Cerebellar nuclear complex (tissue), 1 donor: ENCODE measurements at places on chromosomes 7 and 10.

DNA sequence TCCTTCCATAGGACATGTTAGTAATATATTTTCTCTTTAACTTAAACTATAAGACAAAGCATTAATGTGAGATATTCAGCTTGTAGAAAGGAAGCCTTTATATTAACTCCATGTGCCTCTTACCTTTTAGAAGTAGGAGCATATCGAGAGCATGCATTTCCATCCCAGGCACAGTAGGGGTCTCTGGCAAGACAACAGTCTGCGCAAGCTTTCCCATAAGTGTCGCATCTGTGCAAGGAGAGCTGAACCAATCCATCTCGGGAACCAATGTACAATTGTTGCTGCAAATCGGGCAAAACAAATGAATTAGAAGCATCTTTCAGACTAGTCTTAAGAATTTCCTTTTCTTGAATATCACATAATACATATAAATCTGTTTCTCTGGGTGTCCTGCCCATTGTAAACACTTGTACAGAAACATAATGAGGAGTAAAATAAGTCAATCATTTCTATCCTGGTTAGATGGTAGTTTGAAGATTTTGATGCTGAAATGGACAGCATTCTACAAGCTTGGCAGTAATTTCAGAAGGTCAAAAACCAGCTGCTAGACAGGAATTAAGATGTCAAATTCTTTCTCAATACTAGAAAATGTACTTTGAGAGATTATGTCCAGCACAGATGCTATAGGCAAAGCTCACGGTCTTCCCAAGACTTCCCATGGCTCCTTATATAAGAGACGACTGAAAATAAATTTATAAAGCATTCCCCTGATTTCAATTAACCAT, 171.8 kb downstream of the SEMA3D start:
- DNase-seq: no peak

DNA sequence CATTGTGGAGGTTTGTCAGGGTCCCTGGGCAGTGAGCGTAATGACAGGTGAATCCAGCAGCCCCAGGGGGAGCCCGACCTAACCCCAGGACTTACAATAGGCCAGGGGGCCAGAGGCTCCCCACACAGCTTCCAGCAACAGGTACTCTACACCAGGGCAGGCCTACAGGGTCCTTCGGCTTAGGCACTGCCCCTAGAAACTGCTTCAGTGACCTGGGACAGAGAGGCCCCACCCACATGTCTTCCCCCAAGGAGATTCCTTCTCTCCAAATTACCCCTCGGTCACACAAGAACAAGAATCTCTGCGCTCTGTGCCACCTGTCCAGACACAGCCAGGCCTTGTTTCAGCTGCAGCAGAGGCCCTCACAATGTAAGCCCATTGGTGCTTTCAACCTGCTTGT, 24.4 kb downstream of the SKIDA1 start:
- DNase-seq: no peak

DNA sequence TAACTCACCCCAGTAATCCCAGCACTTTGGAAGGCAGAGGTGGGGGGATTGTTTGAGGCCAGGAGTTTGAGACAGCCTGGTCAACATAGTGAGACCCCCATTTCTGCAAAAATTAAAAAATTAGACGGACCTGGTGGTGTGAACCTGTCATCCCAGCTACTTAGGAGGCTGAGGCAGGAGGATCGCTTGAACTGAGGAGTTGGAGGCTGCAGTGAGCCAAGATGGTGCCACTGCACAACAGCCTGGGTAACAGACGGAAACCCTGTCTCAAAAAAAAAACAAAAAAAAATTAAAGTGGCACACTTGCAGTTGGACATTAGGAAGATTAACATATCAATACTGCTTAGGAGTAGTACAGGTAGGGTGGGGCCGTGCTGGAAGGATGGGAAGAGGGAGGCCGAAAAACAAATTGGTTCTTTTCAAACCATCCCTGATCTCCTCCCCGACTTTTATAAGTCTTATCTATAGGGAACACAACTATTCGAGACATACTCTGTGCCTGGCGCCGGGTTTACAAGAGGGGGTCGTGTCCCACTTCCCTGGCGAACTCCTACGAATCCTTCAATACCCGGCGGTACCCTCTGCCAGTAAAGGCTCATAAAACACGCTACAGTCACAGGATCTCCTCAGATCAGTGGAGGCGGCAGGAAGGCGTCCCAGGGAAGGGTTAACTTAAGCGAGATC, 628 bp downstream of the TAF6 start:
- DNase-seq: no peak

DNA sequence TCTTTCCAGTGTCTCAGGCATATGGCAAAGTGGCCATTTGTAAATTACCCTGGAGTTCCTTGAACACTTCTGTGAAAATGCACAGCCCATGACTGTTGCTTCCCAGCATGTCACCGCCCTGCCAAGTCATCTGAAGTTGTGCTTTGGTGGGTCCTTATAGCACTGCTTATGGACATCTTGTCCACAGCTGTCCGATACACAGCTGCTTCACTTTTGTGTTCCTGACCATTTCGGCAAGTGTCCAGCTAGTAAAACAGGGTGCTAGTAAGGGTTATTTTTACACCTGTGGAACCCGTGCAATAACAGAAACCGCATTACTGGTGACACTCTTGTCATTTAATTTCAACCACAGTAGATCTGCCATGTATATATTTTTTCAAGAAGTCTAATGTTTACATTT, 29.7 kb downstream of the PIP4K2A start:
- DNase-seq: no peak

GRCh38 chr10:78657163-78657861, 411.5 kb upstream of the ZMIZ1 start:
- DNase-seq: no peak

GRCh38 chr7:50145801-50146338, 52.8 kb upstream of the ZPBP start:
- no peak for DNase-seq

DNA sequence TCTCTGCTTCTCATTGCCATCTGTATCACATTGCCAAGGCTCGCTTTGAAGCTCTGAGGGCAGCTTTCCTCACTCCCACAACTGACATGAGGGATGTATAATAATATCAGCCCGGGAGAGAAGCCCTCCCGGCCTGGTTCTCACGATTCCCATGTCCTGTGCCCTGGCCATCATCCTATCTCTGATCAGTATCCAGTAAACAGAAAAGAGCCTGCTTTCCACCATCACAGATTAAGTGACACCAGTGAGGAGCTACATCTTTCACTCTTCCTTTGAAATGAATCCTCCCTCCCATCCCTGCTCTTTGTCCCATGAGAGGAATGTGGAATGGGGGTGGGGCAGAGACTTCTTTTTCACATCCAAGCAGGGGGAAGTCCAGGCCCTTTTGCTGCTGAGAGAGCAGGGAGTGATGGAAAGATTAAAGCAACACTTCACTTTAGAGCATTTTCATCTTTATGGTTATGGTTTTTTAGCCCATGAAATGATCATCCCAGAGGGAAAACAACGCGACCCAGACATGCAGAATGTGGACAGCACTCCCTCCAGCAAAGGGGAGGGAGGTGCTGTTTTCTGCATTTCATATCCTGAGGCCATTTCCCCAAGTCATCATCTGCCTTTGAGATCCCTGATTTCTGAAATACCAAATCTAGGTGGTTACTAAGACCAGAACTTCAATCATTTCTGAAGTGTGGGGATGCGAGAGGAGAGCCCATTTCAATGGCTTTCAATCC, 84.6 kb upstream of the LYZL1 start:
- no peak for DNase-seq

DNA sequence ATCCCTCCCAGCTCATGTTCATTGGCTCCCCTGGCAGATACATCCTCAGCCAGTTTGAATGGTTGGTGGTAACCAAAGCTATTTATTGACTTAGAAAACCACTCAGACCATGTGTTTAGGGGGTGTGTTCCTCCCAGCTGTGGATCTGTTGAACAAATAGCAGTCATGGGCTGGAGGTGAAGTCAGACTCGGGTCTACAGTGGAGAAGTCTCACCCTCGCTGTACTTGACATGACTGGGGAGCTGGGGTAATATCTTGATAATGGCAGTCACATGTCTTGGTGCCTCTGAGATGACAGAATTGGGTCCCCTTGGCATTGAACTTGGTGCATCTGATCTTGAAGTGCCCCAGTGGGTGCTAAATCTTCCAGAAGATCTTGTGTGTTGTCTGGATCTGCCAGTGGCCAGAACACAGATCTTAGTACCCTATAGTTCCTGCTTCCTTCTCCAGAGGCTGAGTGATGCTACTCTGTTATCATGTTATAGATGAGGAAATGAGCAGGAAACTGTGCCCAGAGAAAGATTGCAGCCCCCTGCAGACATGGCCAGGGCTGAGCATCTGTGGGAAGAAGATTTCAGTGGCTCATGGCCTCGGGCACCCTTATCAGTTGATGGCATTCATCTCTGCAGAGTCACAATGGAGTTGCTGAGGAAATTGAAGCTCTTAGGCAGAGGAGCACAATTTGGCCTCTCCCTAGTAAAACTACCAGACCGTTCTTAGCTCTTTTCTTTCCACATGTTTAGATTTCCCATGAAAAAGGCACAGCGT, 50.4 kb downstream of the ADRA2A start:
- no peak for DNase-seq

DNA sequence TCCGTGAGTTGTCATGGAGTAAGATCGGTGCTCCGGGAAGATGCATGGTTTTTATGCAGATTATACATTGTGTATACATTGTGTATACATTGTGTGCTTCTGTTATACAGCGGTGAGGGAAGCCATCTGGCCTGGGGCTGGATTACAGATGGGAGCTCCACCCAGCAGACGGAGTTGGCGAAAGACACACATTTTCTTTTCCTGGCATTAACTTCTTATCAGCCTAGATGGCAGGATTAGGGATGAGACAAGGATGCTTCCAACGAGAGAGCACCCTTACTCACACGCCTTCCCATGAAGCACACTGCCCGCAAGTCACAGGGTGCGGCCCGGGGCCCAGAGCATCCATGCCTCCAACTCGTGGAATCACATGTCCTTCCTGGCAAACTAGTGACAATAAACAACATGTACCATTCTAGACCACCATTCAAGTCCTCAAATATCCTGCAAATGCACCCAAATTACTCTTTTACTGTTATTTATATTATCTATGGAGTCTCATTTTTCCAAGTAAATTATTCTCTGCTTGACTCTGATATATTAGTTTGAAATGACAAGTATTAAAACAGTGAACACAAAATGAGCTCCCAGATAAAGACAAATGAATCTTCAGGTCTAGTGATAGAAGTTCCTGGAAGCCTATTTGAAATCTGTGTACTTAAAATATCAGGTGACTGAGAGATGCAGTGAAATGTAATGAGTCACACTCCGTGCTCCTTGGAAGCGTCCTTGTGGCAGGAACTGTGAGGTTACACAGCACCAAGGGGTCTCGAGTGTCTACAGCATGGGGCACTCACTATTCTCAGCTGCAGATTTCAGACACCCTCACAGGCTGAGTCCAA, 29.8 kb upstream of the PPP2R2D start:
- DNase-seq: no peak

DNA sequence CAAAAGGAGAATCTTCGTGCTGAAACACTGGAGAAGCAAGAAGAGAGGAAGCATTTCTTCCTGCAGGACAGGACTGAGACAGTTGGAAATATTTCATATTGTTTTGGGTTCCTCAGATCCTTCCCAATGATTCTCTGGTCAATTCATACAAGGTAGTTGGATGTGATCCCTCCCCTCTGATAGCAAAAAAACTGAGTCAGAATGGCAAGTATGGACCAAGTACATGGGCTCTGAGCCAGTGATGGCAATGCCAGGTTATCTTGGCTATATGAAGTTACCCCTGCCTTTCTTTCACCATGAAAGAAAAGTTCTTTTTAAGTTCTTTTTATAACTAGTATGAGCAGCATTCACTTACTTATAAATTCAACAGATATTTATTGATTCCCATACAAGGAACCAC, 124.4 kb upstream of the PTPRZ1 start:
- DNase-seq: no peak

DNA sequence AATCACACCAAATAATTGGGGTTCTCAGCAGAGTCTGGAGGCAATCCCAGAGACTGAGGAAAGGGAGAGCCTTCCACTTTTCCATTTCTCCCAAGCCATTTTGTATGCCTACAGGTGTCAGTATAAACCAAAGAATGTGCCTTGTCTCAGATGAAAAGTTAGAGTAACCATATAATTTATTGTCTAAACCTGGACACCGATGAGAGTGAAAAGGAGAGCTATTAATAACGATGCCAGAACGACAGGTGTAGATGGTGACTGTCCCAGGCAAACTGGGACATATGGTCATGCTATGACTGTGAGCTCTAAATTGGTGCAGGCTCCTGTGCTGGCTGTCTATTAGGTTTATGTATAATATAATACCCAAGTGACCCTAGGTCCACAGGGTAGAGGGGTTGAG, 219.6 kb downstream of the ARHGAP12 start:
- DNase-seq: no peak

- DNase-seq: no peak
Measured at GRCh38 chr7:116353647-116354046, 143.3 kb downstream of the TES start.

GRCh38 chr7:145360511-145361100, 524.8 kb upstream of the TPK1 start:
- no peak for DNase-seq

DNA sequence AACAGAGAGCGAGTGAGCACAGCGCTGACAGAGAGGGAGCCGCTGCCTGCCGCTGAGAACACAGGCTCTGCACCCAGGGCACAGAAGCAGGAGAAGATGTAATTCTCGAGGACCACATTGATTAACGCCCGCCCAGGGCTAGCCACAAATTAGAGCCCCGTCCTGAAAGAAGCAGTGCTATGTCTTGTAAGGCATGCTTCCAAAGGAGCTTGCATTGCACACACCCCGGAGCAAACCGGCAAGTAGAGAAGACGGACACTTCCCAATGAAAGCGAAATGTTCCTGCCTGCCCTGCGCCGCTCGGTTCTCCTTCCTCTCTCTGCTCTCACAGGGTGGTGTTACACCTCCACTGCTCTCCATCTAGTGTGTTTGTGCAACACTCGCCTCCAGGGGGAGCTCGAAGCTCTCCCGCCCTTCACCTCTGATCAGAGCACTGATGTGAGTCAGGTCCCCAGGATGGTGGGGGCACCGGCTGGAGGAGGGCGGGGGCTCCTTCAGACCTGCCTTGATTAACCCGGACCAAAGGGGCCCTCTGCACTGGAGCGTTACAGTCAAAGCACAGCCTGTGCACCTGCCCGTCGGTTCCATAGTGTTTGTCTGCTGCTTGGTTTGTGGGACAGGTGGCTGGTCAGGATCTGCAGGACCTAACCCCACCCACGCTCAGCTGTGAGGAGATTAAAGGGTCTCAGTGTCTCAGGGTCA, 316.5 kb downstream of the ADARB2 start:
- DNase-seq: no peak
